ENCODE measurements at places on chromosomes 3 and 15.

- DNase-seq = no peak
Observed at GRCh38 chr15:74146277-74146800, 16.0 kb downstream of the ISLR2 start.

- no peak for DNase-seq
Observed at GRCh38 chr3:163672954-163673353, 1405.3 kb downstream of the SI start.

DNA sequence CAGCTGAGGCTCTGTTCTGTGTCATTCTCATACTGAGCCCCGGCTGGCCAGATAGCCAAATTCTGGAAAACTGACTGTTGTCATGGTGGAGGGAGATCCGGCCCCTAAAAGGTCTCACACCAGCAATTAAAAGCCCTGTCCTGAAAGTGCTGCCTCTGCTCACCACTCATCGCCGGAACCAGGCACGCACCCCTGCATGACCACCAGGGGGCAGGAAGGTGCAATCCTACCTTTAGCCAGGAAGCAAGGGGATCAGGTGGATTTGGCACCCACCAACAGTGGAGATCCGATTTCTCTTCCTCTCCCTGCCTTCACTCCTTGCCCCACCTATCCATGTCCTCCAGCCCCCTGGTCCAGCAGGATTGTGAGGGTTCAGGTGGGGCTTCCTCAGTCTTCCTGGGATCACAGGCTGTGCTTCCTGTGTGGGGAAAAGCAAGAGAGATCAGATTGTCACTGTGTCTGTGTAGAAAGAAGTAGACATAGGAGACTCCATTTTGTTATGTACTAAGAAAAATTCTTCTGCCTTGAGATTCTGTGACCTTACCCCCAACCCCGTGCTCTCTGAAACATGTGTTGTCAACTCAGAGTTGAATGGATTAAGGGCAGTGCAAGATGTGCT is 16.1 kb upstream of the CACNA2D2 start:
- DNase-seq = peak; percentile 65

- no peak for DNase-seq
Observed at GRCh38 chr15:41797201-41797944, 23.1 kb downstream of the MAPKBP1 start.

DNA sequence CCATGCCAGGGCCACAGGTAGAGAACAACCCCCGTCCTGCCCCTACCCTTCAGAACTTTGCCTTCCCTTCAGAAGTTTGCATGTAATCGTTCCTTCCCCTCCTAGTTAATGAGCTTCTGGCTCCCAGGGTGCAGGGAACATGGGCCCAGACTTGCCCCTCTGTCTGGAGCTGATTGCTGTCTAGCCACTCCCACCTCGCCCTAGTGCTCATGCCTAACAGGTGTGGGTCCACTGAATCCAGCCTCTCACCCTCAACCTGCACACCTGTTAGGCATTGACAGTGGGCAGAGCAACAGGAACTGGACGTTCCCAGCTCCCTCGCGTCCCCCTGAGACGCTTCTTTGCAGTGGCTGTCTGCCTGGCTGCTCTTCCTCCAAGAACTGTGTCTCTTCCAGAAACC is 40.3 kb downstream of the WNT5A start:
- DNase-seq = no peak
